ENCODE measurements at places on chromosomes 6 and 20.

GRCh38 chr20:45416917-45417316, 976 bp downstream of the PIGT start:
- DNase-seq = no peak

DNA sequence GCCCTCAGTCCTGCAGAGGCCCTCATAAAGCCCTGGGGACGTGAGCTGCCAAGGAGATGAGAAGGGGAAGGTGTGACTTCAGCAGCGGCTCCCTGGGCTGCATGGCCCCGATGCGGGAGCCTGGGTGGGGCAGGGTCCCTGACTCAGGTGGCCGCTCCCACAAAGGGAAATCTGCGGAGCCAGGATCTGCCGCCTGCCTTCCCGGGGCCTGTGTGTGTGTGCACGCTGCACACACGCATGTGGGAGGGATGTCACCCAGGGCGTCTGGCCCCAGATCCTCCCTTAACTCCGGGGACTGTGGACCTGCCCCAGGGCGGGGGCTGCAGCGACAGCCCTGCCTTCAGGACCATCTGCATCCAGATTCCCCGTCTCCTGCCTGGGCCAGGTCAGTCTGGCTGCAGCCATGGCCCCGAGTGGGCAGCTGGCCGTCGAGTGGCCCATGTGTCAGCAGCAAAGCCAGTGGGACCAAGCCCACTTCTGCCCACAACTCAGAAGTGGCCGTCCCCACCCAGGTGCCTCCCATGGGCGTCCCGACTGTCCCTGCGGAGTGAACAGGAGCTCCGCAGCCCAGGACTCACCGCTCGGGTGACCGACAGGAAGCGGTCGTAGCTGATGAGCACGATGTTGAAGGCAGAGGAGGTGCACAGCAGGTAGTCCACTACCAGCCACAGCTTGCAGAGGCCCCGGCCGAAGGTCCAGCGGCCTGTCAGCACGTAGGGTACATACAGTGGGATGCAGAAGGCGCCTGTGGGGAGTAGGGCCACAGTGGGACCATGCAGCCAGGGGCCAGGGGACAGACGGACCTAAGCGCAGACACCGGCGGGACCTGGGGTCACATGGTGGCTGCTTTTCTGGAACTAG, 1.9 kb downstream of the HRH3 start:
- DNase-seq = no peak

DNA sequence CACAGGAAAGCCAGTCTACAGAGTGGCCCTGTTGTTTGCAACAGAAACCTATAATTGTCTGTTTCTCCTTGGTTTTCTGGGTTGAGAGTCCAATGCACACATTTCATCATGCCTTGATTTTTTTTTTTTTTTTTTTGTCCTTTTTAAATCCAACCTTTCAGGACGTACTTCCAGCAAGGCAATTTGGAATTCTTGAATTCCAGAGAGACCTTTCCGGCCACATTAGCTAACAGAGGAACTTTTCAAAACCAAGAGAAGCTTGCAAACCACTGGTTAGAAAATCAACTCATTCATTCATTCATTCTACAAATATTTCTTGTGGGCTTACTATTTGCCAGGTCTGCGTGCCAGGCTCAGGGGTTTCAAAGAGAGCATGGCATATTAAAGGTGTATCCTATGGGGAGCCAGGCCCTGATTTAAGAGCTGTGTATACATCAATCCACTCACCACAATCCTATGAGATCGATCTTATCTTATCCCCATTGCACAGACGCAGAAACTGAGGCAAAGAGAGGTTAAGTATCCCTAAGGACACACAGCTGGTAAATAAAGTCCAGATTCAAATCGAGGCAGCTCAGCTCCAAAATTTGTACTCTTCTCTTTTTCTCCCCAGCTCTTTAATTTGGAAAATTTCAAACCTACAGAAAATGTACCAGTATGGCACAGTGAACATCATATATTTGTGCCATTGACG, 43.0 kb downstream of the EYA2 start:
- no peak for DNase-seq

GRCh38 chr20:48461735-48462119, 366.1 kb downstream of the PREX1 start:
- no peak for DNase-seq

- no peak for DNase-seq
Observed at GRCh38 chr6:136137008-136137692, 113.0 kb downstream of the MTFR2 start.

DNA sequence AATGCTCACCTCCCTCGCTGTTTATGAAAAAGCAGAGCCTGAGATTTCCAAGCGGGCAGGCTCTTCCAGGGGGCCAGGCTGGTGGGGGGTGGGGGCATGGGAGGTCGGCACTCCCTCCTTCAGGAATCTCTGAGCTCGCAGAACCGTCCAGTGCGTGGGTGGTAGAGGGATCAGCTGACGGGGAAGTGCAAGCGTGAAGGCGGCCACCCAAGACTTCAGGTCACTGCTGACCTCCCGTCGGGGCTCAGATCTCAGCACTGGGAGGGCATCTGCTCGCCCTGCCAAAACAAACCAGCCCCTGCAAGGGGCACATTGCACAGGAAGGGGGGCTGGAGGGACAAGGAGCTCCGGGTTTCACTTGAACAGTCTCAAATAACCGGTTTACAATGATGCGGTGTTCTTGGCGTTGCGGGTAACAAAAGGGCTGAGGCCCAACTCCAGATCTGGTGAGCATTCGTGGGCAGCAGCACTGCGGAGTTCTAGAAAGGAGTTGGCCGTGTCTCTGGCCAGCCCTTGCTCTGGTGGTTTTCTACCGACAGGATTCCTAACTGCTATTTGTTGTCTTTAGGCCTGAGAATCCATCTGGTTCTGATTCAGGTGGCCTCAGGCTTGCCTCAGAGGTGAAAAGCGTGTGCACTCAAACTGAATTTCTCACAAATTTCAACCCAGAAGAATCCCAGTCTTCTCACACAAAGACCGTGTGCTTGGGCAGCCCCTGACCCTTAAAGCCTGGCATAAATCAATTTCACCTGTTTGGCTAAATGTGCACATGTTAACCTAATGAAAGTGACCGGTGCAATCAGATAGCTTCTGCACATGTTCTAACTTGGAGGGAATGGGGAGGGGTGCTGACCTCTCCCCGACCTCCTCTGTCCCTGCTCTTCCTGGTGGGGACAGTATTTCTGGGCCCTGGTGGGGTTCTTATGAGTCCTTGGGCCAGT, 191.6 kb downstream of the MYLK4 start:
- no peak for DNase-seq

GRCh38 chr6:77072694-77073409, 390.4 kb downstream of the HTR1B start:
- no peak for DNase-seq

- no peak for DNase-seq
Observed at GRCh38 chr6:155493026-155493693, 37.5 kb upstream of the NOX3 start.

DNA sequence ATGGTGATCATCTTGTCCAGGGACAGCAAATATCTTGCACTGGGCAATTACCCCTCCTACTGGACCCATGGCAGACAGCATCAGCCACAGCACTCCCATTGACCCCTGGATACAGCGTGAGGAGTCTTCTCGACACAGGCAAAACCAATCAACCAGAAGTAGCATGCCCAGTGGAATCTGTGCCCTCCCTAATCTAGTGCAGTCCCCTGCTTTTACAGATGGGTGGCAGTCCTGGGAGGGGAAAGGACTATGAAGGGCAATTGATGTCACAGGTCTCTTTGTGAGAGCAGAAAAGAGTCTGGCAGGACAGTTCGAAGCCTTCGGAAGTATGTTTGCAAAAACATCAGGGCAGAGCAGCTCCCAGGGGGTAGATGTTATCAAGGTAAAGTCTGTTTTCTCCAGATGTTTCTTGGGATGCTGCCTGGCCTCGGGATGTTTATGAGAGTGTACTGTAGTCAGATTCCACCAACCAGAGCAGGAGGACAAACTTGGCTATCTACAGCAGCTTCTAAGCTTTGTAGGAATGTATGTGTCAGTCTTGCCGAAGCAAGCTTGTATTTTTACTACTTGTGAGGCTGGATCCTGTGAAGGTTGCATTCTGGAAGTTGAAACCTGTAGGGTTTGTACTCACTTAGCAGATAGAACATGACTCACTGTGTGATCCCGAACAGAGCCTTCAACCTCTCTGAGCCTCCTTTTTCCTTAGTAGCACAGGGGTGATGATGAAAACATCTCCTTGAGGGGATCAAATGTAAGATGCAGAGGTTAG, 63.0 kb upstream of the MYL9 start:
- no peak for DNase-seq

DNA sequence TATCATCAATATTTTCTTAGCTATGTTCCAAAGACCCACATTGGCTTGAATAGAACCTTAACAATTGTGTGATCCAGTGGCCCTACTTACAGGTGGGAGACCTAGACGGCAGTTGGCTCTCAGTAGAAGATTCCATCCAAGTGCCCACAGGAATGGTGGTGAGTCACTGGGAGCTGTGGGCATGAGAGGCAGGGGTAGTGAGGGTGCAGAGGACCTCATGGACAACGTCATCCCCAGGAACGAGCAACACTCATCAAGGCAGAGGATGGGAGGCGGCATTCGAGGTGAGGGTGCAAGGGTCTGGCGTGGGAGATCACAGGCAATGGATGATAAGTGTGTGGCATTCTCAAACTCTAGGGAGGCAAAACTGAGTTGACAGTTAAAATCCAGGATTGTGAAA, 17.5 kb upstream of the SPO11 start:
- no peak for DNase-seq

- DNase-seq = no peak
Observed at GRCh38 chr6:109762769-109763441, 71.8 kb downstream of the FIG4 start.

DNA sequence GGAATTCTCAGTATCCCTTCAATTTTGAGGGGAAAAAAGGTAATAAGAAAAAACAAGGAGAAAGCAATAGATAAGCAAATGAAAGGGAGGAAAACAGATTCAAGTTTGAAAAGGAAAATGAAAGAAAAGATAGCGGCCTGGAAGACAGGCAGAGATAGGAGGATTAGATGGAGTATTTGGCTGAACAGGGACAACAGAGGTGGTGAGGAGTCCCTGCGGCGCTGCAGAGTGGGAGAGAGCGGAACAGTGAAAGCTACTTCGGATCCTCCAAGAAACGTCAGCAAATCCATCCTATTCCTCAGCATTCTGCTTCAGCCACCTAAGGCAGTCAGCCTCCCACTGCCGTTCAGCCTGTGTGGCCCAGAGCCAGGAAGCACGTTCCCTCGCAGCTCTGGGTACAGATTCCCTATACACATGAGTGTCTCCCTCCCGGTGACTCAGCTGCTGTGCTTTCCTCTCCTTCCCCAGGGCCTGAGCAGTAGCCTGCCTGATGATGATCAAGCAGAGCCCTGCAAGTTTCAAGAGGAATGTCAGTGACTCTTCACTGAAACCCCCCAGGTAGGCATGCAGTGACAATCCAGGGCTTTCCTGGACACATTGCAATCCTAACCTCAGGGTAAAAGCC, 43.4 kb upstream of the CDYL start:
- DNase-seq = no peak

DNA sequence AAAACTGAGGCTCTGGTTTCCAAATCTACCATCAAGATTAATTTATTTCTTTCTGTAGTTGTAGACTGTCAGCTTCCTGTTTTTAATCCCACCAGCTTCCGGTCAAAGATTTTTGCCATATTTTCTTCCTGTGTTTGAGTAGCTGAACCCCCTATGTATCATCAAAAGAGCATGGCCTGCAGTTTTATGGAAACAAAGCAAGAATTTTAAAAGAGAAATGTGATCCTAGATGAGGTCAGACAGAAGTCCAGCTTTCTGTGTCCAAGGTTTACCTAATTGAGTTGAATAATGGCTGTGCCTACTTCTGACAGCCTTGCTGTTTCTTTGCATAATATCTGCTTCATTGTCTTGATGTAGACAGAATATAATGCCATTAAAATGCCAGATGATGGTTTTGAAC, 163.7 kb downstream of the CARMIL1 start:
- DNase-seq = no peak

GRCh38 chr6:70686548-70687133, 19.0 kb downstream of the SMAP1 start:
- DNase-seq = no peak

- DNase-seq = no peak
Observed at GRCh38 chr6:40321616-40322015, 265.5 kb downstream of the LRFN2 start.

GRCh38 chr20:47887477-47888080, 102.3 kb upstream of the SULF2 start:
- no peak for DNase-seq

GRCh38 chr6:21767891-21768648, 174.5 kb downstream of the SOX4 start:
- DNase-seq = no peak

DNA sequence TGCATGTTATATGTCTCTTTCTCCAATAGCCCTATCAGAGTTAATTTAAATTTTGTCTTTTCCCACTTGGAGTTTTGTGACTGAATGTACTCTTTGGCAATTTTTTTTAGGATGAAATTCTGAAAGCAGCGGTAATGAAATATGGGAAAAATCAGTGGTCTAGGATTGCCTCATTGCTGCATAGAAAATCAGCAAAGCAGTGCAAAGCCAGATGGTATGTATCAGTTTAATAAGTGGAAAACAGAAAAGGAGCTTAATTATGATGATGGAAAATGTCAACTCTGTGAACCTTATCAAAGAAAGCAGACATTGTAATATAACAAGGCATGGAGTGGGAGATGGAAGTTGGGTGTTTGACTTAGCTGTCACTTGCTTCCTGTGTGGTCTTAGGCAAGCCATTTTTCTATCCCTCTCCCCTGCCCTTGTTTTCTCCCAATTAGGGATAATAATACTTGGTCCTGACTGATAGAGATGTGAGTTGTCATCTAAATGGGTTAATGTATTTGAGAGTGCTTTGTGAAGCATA, 2.7 kb downstream of the CDC5L start:
- no peak for DNase-seq

GRCh38 chr6:24936641-24937317, 1.0 kb upstream of the RIPOR2 start:
- DNase-seq = no peak

GRCh38 chr20:43528258-43528875, 20.9 kb downstream of the L3MBTL1 start:
- DNase-seq = no peak

- DNase-seq = no peak
Observed at GRCh38 chr6:15924893-15925292, 204.0 kb upstream of the MYLIP start.

DNA sequence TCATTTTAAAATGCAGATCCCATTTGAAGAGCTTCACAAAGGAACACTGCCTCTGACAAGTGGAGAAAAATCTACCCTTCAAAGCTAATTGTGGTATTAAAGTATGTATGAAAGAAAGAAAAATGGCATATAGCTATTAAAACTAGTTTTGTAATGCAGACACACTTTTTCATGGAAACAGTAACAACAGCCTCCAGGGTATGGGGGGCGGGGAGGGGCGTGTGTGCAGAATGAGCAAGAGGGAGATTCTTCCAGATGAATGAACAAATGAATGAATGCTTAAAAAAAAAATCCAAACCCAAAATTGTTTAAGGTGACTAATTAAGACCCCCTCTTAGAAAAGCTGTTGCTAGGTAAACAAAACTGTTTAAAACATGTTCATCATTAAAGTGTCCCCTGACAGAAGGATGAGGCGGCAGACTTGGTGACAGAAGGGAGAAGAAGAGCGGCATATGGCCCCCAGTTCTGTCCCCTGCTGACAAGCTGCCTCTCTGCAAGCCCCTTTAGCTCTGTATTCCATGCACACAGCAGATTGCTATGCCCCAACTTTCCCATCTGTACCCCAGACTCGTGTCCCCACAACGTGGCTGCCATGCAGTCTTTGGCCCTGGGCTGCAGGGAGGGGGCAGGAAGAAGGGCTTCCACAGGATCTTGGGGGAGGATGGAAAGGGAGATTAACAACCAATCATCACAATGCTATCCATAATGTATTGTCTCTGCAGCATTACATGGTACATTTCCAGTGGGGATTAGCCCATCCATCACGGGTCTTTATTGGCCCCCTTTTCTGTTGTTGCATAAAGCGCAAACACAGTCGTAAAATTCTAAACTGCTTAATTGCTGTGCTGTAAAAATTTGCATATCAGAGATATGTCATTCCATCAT, 108.4 kb upstream of the OLIG3 start:
- DNase-seq = no peak

All from stimulated activated CD8-positive, alpha-beta memory T cell treated with anti-CD3 and anti-CD28 coated beads, Interleukin-4, amount 100 ng/mL, for 1 hour (primary cell).